Activated T-cell treated with anti-CD3 and anti-CD28 coated beads, Interleukin-2, amount 50 U/mL, for 1 hour (primary cell): ENCODE measurements at places on chromosomes 16 and 17.

GRCh38 chr17:1561420-1562175, 994 bp downstream of the PITPNA start:
- peak; percentile 61 for DNase-seq

GRCh38 chr17:71821511-71821910, 299.3 kb upstream of the SOX9 start:
- no peak for DNase-seq

- DNase-seq = no peak
These were observed 11.4 kb downstream of the HSD3B7 start for GRCh38 chr16:30996324-30996984.

- no peak for DNase-seq
These were observed 455 bp downstream of the ATP1B2 start for GRCh38 chr17:7651097-7651664.

DNA sequence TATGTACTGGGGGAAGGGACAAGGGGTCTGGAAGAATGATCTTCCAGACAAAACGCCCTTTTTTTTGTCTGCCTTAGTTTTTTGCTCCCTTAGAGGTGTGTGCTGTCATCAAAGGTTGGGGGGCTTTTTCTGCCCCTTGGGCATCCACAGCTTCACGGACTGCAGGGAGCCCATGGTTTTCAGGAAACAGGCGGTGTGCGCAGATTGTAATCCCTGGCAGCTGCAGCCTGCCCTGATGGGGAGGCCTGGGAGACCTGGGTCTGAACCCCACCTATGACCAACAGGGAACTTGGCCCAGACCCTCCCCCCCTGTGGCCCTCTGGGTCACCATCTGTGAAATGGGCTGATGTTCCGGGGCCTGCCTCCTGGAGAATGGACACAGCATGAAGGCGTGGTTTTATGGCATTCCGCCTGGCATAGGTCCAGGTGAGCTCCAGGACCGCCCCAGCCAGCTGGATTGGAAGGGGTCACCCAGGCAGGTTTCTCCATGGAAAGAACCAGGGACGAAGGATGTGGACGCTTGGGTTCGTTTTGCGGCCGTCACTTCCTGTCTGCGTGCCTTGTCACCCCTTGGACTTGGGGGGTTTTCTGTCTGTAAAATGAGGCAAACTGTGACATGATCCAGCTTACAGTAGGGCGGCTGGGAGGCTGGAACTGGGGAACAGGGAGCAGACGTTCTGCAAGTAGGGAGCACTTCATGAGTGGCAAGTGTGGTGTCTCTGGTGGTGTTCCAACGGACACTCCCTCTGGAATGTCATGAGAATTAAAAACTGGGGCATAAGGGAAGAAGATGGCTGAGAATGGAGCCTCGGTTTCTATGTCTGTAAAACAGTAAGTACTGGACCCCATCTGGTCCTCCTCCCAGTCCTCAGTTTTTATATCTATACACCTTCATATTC, 1.5 kb downstream of the CPNE2 start:
- DNase-seq = no peak

DNA sequence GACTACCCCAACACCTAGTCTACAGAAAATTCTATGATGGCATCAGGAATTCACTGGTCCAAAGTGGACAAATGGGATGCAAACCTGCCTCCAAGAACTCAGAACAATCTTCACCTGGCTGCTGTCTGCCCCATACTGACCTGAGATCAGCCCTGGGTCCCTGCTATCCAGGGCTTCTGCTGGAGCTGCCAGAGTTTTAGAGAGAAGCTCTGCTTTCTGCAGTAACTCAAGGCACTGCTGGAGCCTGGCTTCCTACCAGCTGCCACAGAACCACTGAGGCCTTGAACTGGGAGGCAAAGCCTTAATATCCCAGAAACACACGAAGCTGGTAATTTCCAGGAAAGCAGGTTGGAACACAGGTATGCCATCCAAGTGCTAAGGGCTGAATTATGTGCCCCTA, 7.5 kb downstream of the TMEM170A start:
- no peak for DNase-seq

DNA sequence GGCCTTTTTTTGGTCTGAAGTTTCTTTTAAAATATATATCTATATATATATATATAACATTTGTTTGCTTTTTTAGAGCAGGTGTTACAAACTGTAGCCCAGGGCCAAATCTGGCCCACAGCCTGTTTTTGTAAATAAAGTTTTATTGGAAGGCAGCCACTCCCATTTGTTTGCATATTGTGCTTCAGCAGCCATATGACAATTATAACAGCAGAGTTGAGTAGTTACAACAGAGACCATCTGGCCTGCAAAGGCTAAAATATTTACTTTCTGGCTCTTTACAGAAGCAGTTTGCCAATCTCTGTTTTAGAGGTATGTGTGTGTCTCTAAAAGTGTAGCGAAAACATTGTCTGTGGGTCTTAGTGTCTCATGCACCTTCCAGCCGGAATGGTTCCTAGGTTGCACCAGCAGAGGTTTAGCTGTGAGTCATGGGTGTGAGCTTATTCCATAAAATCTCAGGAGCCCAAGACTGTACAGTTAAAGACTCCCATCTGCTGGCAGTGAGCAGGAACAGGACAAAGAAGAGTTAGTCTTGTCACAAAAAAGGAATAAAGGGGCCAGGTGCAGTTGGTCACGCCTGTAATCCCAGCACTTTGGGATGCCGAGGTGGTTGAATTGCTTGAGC, 23.8 kb downstream of the LCMT1 start:
- no peak for DNase-seq

- DNase-seq = no peak
These were observed 45.0 kb downstream of the TEX2 start for GRCh38 chr17:64218066-64218465.

DNA sequence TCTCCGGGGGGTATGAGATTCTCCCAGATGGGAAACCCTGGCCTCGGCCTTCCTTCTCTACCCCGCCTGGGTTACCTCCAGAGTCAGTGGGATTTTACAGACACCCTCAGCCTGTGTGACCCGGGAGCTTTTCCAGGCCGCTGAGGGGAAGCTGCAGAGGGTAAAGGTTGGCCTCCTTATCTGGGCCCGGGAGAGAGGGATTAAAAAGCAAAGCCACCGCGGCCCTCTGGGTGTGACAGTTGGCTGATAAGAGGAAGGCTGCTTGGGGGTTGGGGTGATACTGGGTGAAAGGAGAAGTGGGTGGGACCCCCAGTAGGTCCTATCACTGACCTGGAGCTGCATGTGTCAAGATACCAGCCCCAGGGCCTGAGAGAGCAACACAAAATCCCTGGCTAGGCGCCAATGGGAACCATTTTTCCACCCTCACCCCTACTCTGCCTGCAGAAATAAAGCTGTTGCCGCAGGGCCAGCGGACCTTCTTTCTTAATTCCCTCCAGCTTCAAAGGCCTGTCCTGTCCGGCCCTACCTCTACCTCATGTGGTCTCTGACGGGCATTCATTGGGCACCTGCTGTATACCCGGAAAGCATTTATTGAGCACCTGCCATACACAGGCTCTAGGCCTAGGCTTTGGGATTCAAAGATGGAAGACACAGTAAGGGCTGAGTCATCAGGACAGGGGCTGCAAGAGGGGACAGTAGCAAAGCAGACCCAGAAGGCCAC, 77.6 kb upstream of the GSE1 start:
- no peak for DNase-seq

- no peak for DNase-seq
These were observed 188.1 kb upstream of the CCL2 start for GRCh38 chr17:34067011-34067410.

GRCh38 chr16:51880776-51881175, 666.2 kb downstream of the TOX3 start:
- DNase-seq = no peak
